ENCODE measurements at places on chromosomes 16 and 17. TPM values are rescaled to one million over a fixed set of nuclear protein-coding genes. Genes with fewer than 3 reads are reported as not detected.

DNA sequence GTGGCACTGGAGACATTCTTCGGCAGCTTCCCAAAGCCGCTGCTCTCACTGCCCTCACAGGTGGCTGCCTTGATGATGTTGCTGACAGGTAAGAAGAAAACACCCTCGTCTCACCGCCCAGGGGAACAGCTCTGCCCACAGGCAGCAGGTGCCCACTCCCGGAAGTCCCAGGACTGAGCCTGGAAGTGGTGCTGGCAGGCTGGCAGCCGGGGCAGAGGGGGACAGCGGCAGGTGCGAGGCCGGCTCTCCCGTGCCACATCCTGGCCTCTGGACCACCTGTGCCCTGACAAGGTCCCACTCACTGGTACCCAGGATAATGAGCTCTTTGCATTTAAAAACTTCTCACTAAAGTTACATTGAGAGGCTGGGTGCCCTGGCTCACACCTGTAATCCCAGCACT is 20.4 kb downstream of the CEP131 start:
- DNase-seq: no peak

DNA sequence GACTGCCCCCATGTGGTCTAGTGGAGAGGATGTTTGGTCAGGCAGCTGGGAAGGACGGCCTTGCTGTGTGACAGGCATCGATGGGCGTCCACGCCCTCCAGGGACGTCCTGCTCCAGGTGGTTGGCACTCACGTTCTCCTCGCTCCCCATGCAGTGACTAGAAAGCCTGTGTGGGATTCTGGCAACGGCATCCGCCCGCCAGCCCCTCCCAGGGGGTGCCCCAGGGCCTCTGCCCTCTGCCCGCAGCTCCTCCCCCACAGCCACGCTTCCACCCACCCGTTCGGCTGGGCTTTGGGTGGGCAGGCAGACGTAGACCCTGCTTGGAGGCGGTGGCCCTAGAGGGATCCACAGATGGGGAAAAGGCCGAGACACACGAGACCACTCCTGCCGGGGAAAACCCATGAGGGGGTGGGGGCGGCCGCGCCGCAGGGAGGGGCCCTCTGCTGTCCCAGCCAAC is 4.7 kb upstream of the IL17C start:
- DNase-seq: peak; percentile 85

DNA sequence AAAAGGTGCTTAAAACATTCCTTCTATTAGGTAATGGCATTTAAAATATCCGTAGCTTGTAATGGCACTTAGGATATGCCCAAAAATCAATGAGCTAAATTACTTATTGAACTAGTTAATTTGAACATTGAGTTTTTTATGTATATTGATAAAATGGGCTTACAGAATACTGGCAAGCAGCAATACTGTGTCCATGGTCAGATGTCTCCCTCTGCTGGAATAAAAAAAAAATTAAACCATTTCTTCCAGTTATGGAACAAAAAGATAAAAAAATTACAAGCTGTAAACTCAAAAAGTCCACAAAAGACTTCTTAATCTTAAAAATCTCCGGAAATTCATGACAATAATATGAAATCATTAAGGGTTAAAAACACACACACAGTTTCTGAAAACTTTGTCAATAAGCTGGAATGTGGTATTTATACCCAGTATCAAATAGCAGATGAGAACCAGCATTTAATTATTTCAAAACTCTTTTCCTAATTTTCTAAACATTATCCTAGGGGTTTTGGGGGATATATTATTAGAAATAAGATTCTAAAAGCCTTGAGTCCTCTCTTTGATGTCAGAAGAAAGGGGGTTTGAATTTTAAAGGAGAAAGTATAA is 21.5 kb upstream of the PSMD7 start:
- DNase-seq: no peak

- no peak for DNase-seq
Observed at GRCh38 chr17:44188576-44189403, 2.0 kb downstream of the TMUB2 start.

The KLHL11 gene
- total RNA-seq: 19.2 TPM

The PLCD3 gene
- 6.6 TPM for total RNA-seq

The FNDC8 gene
- total RNA-seq: not detected

The PIMREG gene
- total RNA-seq: 3.7 TPM

The STAC2 gene
- 0.56 TPM for total RNA-seq

The CLEC19A gene
- total RNA-seq: not detected

Data from activated CD8-positive, alpha-beta T cell treated with anti-CD3 and anti-CD28 coated beads for 36 hours (primary cell).